ENCODE measurements at places on chromosomes 4 and X. TPM values are rescaled to one million over a fixed set of nuclear protein-coding genes. Genes with fewer than 3 reads are reported as not detected.

GRCh38 chr4:108042927-108043326, 53.2 kb downstream of the HADH start:
- DNase-seq: no peak

DNA sequence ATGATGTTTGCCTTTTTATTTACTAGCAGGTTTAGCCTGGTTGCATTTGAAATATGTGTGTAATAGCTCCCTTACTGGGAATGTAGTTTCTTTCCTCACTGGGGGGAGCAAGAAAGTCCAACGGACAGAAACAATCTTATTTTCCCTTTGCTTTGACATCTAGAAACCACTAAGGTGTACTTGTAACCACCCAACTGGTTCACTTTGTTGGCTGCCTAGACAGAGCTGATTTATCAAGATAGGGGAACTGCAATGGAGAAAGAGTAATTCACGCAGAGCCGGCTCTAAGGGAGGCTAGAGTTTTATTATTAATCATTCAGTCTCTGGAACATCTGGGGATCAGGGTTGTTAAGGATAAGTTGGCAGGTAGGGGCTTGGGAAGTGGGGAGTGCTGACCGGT, 30.3 kb downstream of the XG start:
- no peak for DNase-seq

The SYTL5 gene
- total RNA-seq: 0.06 TPM

The GPRASP1 gene
- total RNA-seq: 4.0 TPM

The IQCM gene
- total RNA-seq: not detected
